ENCODE measurements at places on chromosomes 3 and 15.

DNA sequence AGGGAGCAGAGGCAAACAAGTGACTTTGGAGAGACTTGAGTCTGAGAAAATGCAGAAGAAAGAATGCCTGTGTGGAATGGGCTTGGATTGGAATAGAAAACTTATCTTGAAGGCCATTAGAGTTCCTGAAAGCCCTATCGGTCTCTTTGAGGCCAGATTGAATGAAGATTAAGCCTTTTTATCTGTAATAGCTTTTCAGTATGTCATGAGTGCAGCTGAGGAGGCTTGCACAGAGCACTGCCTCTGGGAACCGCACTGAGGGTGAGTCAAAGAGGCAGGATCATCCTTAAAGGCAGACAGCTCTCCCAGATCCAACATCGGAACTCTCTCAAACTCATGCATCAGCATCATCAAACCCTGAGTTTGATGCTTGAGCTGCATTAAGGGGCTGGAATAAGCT lies 515.2 kb downstream of the NTRK3 start:
- no peak for DNase-seq

DNA sequence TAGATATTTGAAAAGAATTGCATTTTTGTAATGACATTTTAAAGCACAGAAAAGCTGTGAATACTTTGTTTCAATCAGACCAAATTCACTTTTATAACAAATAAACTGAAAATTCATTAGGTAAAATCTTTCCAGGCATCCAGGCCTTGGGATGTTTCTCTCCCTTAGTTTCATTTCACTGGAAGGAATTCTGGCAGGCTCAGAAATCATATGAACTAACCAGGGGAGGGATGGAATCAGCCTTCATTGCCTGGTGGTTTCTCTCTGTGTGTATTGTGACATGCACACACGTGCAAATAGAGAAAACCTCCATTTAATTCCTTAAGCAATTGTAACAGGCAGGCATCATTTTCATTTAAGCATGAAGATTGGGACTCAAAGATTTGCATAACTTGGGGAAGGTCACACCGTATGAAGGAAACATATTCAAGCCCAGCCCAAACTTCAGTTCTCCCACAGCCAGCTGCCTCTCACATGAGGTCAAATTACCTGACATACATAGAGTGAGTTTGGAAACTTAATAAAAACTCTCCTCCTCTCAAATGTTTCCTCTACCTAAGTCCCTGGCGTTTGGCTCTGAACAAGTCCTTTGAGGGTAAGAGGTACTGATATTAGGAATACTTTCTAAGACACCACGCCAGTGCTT lies 376.1 kb upstream of the MCTP2 start:
- DNase-seq, result no peak

DNA sequence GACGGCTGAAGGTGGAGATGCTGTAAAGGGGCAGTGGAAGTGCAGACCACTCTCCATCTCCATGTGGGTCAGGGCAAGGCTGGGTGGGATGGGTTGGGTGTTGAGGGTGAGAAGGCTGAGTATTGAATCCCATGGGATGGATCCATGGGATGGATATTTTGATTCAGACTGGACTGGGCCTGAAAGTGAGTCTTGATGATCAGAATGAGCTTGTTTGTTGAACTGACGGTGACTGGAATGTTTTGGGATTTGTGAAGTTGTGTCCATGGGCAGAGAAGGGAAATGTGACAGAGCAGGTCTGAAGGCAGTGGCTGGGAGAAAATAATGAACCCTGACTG lies 49.3 kb downstream of the CHST2 start:
- DNase-seq, result no peak

- DNase-seq, result no peak
Measured at GRCh38 chr3:139312959-139313358, 30.9 kb upstream of the MRPS22 start.

- DNase-seq, result no peak
Measured at GRCh38 chr15:85488997-85489396, 108.6 kb downstream of the AKAP13 start.

GRCh38 chr3:122233101-122233952 lies 49.9 kb downstream of the CASR start:
- DNase-seq, result no peak

GRCh38 chr3:39972508-39972907 lies 163.1 kb downstream of the MYRIP start:
- DNase-seq, result no peak

DNA sequence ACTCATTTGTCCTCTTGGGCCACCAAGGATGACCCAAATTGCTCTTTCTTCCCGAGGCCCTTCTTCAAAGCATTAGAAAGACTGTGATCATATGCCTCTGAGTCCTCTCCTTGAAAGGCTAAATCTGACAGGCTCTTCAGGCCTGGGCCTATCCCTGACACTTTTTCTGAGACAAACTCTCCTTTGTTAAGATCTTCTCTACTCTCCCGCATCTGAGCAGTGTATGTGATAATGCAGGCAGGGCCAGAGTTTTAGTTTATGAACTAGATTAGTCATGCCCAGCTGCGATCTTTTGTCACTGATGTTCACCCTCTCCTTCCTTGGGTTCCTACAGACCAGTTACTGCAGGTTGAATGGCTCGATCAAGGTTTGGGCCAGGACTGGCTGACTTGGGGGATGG lies 39.2 kb downstream of the MASP1 start:
- DNase-seq, result no peak
